Memory B cell (primary cell): ENCODE measurements at places on chromosomes 6 and 20.

- no peak for DNase-seq
Observed at GRCh38 chr20:63695424-63696305, 787 bp upstream of the TNFRSF6B start.

GRCh38 chr20:4713401-4713800 lies 8.3 kb upstream of the PRND start:
- DNase-seq = no peak

DNA sequence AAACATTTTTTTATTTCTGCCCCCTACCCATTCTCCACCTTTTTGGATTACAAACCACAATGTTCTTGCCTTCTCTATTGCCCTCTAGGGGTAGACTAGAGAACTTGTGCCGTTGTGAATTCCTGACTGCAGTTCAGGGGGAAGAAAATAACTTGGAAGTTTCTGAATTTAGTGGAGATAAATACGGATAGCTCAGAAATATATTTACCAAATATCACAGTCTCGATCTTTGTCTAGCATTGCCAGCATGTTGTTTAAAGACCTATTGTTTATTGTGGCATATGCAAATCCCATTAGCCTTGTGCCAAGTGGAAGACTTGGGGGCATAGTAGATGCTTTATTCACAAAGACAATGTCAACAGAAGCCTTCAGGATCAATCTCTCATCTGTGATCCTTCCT lies 154.1 kb upstream of the MMS22L start:
- no peak for DNase-seq

DNA sequence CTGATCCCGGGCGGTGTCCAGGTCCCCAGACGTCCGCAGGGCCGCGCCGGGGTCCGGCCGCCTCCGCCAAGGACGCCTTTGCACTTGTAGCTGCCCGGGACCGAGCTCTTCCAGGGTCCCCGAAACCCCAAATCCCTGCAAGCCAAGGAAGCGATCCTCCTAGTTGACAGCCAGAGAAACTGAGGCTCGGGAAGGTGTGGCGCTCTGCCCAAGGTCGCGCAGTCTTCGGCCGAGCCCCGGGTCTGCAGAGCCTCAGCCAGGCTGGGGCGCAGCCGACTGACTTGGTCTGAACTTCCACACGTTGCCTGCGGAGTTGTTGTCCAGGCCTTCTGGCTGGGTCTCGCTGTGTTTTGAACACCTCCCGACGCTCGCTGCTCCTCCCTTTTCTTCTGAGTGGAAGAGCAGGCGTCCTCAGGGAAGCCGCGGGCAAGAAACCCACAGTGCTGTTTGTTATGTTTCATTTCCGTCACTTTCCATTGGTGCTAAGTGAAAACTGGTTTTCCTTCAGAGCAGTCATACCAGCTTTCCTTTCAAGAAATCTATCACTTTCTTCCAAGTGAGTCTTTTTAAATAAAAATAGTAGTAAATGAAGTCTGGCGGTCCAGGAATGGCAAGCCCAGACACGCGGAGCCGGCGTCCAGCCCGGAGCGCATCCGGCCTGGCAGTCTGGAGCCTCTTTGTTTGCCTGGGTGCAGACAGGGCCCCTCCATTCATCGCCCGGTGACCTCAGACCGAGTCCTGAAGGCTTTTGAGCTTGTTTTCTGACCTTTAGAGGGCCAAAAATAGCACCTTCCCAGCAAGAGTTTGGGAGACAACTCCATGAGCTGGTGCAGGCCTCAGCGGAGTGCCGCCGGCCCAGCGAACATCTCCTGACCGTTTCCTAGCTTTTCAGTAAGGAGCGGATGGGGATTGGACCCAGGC lies 698 bp downstream of the FAM210B start:
- no peak for DNase-seq

DNA sequence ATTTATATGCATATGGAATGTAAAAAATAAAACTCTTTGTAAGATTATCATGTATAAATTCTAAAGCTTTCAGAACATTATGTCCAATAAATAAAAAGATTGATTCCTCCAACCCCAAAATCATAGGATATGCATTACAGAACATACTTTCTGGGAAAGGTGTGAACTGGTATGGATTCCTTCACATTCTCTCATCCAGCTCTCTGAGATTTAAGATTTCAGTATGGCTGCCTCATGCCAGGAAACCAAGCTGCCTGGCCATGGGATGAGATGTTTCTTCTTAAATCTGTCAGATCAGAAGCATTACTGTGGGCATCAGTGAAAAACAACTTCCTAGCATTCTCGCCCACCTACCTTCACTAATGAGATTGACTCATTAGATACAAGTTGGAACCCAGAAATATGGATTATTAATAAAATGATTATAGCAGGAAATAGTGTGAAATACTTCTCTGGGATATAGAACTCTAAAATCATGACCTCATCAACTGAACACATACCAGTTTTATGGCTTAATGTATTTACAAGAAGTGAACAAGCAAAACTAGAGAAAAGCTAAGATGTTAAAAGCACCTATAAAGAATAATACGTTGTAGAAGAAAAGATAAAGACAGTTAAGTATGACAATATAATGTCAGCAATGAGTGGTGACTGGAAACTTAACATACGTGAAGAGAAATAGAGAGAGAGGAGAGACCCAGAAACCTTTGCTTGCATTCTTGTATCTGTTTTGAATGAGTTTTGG lies 171.6 kb upstream of the PHACTR1 start:
- no peak for DNase-seq

DNA sequence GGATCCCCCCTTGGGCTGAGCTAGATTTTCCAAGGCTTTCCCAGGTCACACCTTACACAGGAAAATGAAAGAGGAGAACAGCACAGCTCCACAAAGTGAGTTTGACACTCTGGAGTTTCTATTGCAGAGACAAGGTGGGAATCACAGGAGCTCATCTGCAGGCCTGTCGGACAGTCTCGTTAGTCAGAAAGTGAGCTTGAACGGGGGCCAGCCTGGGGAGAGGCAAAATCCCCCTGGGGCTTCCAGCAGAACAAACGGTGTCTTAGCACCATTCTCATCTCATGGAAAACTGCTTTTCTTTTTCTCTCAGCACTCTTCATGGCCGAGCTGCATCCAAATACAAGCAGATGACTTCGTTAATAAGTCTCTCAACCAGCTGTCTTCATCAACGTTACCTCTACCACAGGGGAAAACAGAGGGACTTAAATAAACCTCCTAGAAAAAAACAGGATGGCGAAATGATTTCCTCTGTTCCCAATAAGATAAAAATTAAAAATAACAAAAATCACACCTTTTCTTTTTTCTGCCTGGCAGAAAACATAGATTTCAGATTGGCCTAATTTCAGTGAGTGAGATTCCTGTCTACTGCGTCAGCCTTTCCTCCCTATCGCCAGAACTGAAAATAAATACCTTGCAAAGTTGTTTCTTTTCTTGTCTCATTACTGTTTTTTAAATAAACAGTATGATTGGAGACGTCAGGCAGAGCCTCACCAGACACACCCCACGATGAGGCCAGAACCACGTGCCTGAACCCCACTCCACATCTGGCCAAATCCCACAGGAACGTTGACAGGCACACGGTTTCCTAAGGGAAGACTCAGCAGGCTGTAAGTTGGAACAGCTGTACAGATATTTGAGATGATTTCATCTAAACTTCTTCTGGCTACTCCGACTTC lies 219.0 kb downstream of the TTLL2 start:
- DNase-seq = no peak

GRCh38 chr20:24060851-24061590 lies 72.4 kb upstream of the GGTLC1 start:
- no peak for DNase-seq

- no peak for DNase-seq
Observed at GRCh38 chr6:126824815-126825214, 293.7 kb upstream of the RSPO3 start.

DNA sequence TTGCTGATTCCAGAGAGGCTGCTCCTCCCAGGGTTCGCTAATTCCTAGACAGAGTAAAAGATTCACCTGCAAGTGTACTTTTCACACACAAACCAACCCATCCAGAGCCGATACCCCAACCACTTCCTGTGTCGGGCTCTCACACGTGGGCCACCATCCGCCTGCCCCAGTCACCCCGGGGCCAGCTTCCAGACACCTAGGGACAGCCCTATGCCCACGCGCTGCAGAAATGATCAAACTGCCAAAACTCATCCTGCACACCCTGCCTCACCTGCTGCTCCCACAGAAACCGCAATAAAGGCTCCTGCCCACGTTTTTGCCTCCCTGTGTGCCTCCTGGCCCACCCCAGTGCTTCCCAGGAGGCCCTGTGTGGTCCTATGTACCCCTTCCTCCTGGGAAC lies 59.5 kb downstream of the PSMG4 start:
- no peak for DNase-seq

- DNase-seq = peak; percentile 57
Observed at GRCh38 chr6:99393698-99394531, at the start of gene COQ3. COQ3 (minus strand) TSS chr6:99394195; CDS start chr6:99394179, 16 bp downstream.
